ENCODE measurements at places on chromosomes 6 and 20.

DNA sequence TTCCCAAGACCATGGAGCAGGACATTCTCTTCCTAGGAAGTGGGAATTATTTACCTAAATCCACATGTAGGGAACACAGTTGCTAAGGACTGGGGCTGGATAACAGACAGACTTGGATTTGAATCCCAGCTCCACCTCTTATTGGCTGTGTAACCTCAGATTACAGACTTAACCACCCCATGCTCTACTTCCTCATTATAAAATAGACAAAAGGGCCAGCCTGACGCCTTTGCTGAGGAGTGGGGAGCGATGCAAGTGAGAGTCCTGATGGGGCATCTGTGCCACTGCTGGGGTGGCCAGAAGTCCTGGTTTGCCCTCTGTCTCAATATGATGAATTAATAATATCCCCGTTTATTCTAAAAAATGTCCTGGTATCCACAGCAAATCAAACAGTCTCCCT, 46.8 kb downstream of the SPATA2 start:
- DNase-seq, result no peak

GRCh38 chr6:106125925-106126435, 39.8 kb downstream of the PRDM1 start:
- DNase-seq, result no peak

DNA sequence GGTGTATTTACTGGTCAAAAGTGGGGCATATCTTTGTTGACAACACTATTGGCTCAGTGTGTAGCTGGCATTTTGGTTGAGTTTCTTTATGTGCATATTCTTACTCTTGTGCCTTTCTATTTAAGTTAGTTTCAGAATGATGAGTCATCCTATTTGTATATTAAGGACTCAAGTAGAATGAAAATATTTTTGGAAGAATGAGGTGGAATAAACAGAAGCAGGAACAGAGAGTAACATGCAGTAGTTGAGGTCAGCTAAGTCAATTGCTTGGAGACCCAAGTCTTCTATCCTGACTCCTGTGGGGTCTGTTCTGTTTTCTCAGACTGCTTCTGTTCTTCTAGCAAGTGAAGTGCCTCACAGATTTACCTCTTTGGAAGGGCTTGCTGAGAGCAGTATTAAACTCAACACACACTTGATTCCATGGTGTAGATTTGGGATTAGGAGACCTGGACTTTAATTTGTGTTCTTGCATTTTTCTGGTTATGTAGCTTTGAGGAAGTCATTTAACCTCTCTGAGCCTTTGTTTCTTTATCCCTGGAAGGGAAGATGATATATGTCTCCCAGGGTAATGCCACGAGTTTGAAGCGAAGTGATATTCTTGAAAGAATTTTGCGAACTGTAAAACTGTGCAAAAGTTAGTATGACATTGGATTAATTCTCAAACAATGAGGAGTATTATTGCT, 324.3 kb downstream of the QKI start:
- DNase-seq, result no peak

GRCh38 chr6:146300521-146300920, 243.1 kb upstream of the RAB32 start:
- DNase-seq, result no peak

DNA sequence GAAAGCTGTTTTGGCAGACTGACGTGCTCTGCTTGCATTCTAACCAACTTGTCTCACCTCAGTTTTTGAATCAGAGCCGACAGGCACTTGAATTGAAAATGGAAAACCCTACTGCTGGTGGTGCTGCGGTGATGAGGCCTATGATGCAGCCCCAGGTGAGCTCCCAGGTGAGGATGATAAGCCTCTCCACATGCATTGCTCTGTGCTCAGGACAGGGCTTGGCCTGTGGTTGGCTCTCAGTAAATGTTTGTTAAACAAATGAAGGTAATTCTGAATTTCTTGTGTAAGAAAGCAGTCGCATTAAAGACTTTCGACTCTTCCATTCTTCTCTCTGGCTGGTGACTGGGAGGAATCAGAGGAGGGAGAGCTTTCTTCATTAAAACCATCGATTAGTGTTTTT, 136.3 kb downstream of the SULF2 start:
- DNase-seq, result no peak

DNA sequence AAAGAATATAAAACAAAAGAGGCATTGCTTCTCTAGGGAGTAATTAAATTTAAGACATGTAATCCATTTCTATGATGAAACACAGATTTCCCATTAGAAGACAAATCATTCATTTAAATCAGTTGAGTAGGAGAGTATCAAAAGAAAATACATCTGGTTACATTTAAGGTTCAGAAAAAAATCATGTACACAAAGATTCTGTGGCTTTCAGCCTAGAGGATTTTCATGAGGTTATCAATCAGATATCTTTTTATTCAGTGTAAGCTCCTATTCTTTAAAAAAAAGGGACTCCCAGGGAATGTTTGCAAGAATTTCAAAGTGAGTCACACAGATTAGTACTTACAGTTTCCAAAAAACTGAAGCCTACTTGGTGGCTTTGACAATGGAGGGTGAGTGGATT, 24.9 kb downstream of the COL21A1 start:
- no peak for DNase-seq

DNA sequence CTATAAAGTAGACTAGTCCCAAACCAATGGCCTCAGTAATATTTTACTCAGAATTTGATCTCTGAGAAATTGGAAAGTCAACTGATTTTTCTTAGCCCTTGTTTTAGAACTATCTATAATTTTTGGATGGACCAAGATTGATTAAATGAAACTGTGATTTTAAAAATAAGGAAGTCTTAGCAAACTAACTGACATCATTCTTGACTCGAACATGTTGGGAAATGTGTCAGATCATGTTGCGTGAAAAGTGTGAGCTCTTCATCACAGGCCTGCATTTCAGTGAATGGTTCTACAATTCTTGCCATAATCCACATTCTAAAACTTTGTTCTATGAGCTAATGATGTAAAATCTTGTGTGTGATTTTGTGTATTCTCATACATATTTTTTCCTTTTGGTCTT, 11.0 kb downstream of the TNFAIP3 start:
- DNase-seq, result no peak

DNA sequence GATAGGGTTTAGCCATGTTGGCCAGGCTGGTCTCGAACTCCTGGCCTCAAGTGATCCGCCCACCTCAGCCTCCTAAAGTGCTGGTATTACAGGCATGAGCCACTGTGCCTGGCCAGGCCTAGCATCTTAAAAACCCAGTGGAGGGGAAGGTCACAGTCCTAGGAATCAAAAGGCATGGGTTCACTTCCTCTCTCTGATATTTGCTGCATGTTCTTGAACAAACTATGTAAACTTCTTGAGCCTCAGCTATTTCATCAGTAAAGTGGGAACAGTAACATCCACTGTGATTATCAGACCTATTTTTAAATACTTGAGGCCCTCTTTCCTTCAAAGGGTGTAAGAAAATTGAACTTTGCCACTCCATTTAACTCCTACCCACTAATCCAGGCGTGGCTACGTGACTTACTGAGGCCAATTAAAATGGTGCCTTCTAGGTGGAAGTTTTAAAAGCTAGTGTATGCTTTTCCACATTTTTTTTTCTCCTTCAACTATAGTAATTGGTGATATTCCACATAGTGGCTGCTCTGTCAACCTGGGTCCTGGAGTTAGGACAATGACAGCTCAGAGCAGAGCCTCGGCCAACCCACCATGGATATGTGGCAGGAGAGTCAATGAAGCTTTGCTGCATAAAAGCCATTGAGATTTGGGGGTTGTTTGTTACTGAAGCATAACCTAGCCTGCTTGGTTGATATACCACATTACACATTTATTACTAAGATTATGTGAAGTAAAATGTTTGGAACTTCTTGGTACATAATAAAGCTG, 32.2 kb upstream of the IER3 start:
- no peak for DNase-seq

- DNase-seq, result no peak
Observed at GRCh38 chr6:43715056-43715788, 27.6 kb upstream of the MRPS18A start.

DNA sequence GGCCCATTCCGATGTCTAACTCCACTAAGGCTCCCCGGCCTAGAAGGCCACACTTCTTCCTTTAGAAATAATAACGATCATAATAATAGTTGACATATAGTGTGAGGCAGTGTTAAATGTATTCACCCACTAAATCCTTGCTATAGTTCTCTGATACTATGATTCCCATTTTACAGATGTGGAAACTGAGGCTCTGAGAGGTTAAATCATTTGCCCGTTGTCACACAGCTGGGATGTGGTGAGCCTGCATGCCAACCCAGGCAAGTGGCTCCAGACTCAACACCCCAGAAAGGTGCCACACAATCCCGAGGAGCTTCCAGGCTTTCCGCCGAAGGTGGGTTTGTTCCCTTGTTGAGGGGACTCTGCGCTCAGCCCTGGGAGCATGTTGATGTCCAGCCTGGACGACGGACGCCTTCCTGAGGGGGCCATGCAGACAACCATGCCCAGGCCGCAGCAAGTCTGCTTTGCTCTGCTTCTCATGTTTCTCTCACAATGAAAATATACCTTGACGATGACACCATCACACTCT, 104.6 kb upstream of the CDYL start:
- no peak for DNase-seq

GRCh38 chr20:54704032-54704635, 228.7 kb downstream of the DOK5 start:
- no peak for DNase-seq

- no peak for DNase-seq
Observed at GRCh38 chr6:166251655-166252054, 56.5 kb downstream of the PRR18 start.

DNA sequence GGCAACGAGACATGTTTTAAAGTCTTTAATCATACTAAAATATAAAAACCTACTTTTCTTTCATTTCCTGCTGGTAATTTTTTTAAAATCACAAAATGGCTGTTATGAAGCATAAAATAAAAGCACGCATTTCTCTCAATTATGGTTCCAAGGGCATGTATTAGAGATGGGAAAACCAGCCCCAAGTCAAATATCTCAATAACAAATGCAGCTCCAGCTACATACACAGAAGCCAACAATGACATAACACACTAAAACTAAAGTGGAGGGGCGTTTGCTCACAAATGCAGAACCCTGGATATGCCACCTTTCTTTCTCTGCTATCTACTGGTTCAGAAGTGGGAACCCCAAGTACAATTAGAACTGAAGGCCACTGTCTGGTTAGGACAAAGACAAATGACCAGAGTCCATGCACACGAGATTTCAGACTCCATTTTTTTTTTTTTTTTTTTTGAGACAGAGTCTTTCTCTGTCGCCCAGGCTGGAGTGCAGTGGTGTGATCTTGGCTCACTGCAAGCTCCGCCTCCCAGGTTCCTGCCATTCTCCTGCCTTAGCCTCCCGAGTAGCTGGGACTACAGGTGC, 27.8 kb downstream of the EZR start:
- DNase-seq, result no peak

DNA sequence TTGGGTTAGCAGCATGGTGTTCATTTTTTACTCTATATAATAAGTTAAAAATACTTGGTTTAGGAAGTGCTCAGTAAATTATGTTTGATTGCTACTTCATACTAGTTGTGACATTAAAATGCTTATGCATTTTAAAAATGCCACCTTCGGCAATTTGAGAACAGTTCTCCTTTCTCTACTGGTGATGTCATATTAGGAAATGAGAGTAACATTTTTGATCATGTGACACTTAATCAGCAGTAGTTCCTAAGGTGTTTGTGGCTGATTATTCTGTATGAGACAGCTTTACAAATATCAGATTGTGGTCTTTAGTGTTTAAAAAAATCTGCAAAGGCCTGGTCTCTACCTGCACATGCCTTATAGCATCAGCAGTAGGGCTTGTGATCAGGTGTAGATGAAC, 4.4 kb downstream of the GZF1 start:
- DNase-seq, result no peak

DNA sequence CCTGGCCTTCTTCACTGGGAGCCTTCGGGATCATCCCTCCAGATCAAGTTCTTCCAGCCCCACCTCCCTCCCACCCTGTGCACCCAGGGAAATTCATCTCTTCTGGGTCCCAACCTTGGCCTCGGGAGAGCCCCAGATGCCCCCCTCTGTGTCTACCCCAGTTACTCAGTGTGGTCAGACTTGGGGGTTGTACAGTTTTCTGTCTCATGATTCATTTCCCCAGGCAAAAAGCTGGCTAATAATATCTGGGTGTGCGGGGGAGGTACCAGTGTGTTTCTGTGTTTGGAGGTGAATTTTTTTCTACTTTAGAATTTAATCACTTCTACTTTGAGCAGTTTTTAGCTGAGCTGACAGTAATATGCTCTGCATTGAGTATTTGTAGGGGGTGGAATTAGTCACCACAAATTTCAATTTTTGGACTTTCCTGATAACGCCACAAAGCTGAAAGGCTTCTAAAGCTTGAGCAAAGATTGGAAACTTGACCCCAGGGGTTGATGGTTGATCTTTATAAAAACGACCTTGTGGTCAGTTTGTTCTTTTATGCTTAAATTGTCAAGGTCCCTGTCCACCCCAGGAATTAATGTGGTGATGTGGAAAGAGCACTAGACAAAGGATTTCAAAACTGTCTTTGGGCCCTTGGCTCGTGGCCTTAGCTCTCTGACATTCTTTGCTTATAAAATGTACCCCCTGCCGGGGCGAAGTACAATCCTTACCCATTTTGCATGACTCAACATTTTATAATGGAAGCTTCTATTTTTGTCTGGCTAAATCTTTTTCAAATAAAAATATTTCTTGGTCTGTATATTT, 284.7 kb upstream of the TAB2 start:
- peak; percentile 39 for DNase-seq

DNA sequence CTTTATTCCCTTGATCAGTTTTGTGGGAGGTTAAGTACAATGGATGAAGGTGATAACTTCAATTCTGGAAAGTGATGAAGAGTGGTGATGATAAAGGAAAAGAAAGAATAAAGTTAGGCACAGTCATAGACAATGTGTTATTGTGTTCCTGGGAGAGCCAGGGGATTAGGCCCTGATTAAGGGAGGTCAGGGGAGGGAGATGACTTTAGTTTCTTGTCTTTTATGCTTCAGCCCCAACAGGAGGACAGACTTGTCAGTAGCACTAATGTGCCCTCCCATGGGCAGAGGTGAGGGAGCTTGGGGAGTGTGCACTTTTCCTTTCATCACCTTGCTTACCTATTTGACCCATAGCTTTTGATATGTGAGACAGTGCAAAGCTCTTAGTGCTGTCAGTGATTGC, 115.7 kb downstream of the CD109 start:
- no peak for DNase-seq

GRCh38 chr20:56626367-56627121, 2.6 kb upstream of the TFAP2C start:
- DNase-seq, result no peak

DNA sequence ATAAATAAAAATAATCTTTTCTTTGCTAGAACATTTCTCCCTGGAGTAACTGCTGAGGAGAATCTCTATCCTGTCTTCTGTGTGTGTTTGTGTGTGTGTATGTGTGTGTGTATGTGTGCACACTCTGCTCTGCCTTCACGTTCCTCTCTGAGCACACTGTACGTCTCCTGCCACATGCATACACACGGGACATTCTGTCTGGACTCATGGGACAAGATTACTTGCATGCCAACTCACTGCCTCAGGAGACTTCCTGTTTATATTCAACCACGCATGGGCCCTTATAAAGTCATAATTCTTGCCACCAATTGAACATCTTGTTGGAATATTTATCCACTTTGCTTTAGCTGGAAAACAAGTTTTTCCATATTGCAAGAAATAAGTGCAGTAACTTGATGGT, 930.6 kb downstream of the KIF16B start:
- DNase-seq, result no peak

Data from stimulated activated CD4-positive, alpha-beta T cell treated with anti-CD3 and anti-CD28 coated beads, Interleukin-4, amount 100 ng/mL, for 4 hours (primary cell).